HCT116 (cell line): ENCODE measurements at places on chromosomes 3 and 15.

DNA sequence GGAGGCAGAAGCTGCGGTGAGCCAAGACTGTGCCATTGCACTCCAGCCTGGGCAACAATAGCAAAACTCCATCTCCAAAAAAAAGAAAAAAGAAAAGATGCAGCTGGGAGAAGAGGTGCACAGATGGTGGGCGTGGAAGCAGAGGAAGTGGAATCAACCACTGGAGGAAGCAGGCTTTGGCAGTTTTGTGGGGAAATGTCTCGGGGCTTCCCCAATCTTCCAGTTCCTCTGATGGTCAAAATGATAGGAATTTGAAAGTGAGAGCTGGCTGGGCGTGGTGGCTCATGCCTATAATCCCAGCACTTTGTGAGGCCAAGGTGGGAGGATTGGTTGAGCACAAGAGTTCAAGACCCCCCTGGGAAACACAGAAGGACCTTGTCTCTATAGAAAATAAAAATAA lies 48.1 kb upstream of the SMAD3 start:
- H3K27me3 ChIP-seq: no peaks in the 10 kb centered on the region
- peaks cover 35% of the 10 kb centered on the region for H3K4me1 ChIP-seq
- no peak overlapping the region for H3K27ac ChIP-seq
- H3K4me3 ChIP-seq: no peak overlapping the region
- no peaks in the 10 kb centered on the region for H3K36me3 ChIP-seq

DNA sequence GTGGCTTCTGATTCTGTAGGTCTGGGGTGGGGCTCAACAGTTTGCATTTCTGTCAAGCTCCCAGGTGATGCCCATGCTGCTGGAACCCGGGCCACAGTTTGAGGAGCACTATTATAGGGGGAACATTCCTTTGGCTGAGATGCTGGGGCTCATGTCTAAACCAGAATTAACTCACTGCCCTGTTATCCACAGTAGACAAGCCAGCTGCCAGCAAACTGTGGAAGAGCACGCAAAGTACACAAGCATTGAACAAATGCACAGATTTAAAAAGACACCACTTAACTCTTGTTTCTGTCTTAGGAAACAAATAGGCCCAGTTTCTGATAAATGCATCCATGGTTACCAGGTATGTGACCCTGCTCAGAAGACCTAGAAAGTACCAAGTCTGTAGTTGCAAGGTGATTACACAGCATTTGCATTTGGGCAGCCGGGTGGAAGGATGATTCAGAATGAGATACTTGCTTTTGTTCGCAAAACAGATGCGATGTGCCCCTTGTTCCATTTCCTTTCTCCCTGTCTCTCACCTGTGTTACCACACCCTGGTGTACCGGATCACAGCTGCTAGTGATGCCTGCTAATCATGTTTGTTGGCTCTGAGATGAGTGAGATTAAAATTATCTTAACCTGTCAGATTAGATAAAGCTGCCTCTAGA lies 12.4 kb downstream of the GYG1 start:
- H3K36me3 ChIP-seq: no peaks in the 10 kb centered on the region
- no peaks in the 10 kb centered on the region for H3K27me3 ChIP-seq
- H3K4me1 ChIP-seq: no peaks in the 10 kb centered on the region
- no peak overlapping the region for H3K27ac ChIP-seq
- no peak overlapping the region for H3K4me3 ChIP-seq
- no peak for DNase-seq

DNA sequence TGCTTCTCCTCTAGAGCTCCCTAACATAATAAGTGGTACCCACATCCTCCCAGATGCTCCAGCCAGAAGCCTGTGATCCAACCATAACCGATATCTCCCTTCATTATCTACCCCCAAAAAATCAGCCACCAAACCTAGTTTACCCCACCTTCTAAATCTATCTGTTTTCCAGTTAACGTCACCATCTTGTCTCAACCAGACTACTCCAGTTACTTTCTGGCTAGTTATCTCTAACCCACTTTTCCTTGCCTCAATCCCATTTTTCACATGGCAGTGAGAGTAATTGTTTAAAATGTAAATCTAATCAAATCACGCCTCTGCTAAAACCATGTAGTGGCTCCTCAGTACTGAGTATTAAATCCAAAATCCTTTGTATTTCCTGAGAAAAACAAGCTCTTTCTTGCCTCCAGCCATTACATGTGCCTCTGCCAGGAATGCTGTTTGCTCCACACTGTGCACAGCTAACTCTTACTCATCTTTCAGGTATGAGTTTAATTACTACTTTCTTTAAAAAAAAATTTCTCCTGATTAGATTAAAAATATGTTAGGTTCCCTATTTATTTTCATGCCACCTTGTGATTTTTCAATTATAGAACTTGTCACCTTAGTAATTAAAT lies 15.4 kb downstream of the CCDC54 start:
- H3K27ac ChIP-seq: no peak overlapping the region
- no peak for DNase-seq
- H3K27me3 ChIP-seq: no peaks in the 10 kb centered on the region
- no peaks in the 10 kb centered on the region for H3K36me3 ChIP-seq
- no peak overlapping the region for H3K4me3 ChIP-seq

- DNase-seq: no peak
- H3K36me3 ChIP-seq: no peaks in the 10 kb centered on the region
- H3K27ac ChIP-seq: no peak overlapping the region
These were observed 253.8 kb upstream of the IGF1R start for GRCh38 chr15:98394546-98394945.

DNA sequence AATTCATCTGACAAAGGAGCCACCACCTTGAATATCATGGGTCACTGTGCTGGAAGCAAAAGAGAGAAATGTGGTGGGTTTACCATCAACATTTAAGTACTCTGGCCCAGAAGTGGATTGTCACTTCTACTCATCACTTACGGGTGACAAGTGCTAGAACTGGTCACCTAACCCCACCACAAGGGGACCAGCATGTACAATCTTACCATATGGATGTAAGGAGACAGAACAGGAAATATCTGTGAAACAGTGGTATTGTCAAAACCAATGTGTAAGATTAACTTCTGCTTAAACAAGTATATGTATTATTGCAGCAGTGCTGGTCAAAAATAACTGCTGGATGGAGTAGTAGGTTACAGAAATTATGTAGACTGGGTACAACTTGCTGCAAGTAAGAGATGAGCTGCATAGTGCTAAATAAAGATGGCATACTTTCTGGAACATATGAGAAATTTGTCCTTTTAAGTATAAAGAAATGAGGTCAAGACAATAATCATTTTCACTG lies 171.8 kb downstream of the POTEB3 start:
- DNase-seq: no peak
- no peaks in the 10 kb centered on the region for H3K27me3 ChIP-seq
- no peak overlapping the region for H3K27ac ChIP-seq
- no peak overlapping the region for H3K4me3 ChIP-seq
- no peaks in the 10 kb centered on the region for H3K36me3 ChIP-seq
- H3K4me1 ChIP-seq: no peaks in the 10 kb centered on the region

GRCh38 chr3:71207632-71208031 lies 375.9 kb downstream of the FOXP1 start:
- no peaks in the 10 kb centered on the region for H3K27me3 ChIP-seq
- no peak overlapping the region for H3K27ac ChIP-seq
- DNase-seq: no peak
- no peaks in the 10 kb centered on the region for H3K4me1 ChIP-seq
- H3K4me3 ChIP-seq: no peak overlapping the region
- H3K36me3 ChIP-seq: no peaks in the 10 kb centered on the region

DNA sequence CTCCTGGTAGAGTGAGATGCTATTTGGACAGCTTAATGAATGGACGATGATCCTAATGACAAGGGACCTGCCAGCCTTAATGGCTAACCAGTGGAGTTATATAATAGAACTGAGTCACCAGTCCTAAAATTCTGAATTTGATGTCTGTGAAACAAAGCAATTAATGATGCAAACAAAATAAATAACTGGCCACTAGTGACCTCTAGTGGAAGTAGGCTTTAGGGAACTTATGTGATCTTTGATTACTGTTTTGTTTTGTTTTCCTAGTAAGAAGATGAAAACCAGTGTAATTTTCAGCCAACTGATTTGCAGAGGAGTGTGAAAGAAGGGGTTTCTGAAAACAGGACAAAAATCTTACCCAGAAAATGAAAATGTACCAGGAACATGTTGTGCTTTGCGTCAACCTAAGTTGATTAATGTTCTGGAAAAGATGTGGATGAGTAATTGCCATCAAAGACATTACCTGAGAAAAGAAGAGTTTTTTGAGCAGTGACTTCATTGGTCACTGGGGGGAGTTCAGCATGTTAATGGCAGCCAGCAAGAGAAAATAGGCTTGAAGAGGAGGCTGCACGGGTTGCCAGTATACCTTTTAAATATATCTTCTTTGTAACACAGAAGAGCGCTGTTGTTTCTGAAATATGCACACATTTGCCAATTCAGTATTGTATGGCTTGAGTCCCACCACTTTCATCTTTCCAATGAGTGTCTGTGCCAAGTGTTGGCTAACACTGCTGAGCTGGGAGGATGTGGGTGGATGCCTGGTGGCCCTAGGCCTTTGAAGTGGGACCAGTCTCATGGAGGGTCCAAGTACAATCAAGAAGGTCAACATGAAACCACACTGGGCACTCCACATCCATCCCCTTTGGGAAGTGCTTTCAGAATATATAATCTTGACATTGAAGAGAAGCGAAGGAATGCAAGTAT lies 9.3 kb downstream of the VEPH1 start:
- H3K36me3 ChIP-seq: no peaks in the 10 kb centered on the region
- H3K4me1 ChIP-seq: peaks cover 1% of the 10 kb centered on the region; the same call in 1 of the 2 replicates
- peak; percentile 44 for DNase-seq
- H3K27me3 ChIP-seq: no peaks in the 10 kb centered on the region

DNA sequence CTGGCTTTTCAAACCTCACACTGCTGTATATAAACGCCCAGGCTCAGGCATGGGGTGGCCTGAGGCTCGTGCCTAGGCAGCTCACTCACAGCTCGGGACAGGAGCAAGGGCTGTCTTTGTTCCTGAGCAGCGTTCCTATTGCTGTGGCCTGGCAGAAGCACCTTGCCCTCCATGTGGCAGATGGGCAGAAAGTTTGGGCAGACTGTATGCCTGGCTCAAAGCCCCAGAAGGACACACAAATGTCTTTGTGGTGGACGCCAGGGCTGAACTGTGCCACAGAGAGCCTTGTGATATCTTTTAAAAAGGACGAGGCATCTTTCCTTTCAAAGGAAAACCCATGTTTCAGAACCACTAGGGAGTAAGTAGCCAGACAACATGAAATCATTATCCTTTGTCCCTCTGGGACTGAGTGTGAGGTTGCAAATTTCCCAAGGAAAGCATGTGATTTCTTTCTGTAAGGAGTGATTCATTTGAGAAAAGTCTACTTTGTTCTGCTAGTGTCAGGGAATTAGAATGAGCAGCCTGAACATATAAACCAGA lies 29.3 kb upstream of the UBE2E1 start:
- no peak overlapping the region for H3K27ac ChIP-seq
- H3K27me3 ChIP-seq: no peaks in the 10 kb centered on the region
- H3K4me3 ChIP-seq: no peak overlapping the region
- H3K36me3 ChIP-seq: no peaks in the 10 kb centered on the region
- H3K4me1 ChIP-seq: no peaks in the 10 kb centered on the region

GRCh38 chr3:107372506-107372905 lies 4.7 kb upstream of the CCDC54 start:
- no peak overlapping the region for H3K4me3 ChIP-seq
- no peak overlapping the region for H3K27ac ChIP-seq
- H3K36me3 ChIP-seq: no peaks in the 10 kb centered on the region
- peaks cover 3% of the 10 kb centered on the region for H3K4me1 ChIP-seq
- no peaks in the 10 kb centered on the region for H3K27me3 ChIP-seq
- DNase-seq: no peak

DNA sequence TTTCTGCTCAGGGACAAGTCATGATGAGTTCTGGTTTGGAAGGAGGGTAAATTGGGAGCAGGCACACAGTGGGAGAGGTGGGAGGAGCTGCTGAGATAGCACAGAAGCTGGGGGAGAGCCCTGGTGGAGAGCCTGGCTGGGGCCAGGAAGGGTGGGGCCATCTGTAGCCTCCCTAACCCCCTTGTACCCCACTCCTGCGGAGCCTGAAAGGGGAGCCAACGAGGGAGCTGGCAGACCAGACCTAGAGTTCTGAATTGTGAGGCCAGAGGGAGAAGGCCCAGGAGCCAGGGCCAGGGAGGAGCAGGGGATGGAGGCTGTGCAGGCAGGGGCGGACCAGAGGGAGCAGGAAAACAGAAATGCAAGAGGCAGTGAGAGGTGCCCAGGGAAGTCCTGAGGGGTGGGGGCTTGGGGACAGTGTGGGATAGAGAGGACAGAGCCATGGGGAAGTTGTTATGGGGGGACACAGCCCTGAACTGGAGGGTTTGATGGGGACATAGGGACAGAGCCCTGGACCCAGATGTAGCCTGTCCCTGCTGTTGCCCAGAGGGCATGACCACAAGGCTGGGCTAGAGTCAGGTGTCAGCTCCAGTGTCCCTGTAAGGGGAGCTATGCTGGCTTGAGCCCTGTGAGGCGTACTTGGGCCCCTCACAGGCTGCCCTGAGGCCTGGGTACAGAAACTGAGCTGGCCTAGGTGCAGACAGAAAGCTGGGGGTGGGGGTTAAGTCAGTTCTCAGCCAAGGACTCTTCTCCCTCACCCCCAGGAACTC lies 1.2 kb downstream of the TMIE start:
- no peaks in the 10 kb centered on the region for H3K27me3 ChIP-seq
- no peak overlapping the region for H3K4me3 ChIP-seq
- no peak for DNase-seq
- no peak overlapping the region for H3K27ac ChIP-seq
- peaks cover 15% of the 10 kb centered on the region for H3K4me1 ChIP-seq

- no peaks in the 10 kb centered on the region for H3K27me3 ChIP-seq
- H3K4me1 ChIP-seq: peaks cover 25% of the 10 kb centered on the region
- DNase-seq: no peak
- peaks cover 12% of the 10 kb centered on the region for H3K36me3 ChIP-seq
- H3K4me3 ChIP-seq: 0 out of 2 replicates have a peak overlapping the region, but pooled peaks have one; percentile 14
- H3K27ac ChIP-seq: peak overlapping the region; percentile 46; the same call in 1 of the 2 replicates
These were observed 36.8 kb downstream of the MTMR10 start for GRCh38 chr15:30954674-30955073.

GRCh38 chr15:23503576-23503975 lies 56.5 kb upstream of the GOLGA6L2 start:
- no peak for DNase-seq
- H3K27ac ChIP-seq: no peak overlapping the region
- H3K4me3 ChIP-seq: no peak overlapping the region
- no peaks in the 10 kb centered on the region for H3K36me3 ChIP-seq
- H3K4me1 ChIP-seq: no peaks in the 10 kb centered on the region

DNA sequence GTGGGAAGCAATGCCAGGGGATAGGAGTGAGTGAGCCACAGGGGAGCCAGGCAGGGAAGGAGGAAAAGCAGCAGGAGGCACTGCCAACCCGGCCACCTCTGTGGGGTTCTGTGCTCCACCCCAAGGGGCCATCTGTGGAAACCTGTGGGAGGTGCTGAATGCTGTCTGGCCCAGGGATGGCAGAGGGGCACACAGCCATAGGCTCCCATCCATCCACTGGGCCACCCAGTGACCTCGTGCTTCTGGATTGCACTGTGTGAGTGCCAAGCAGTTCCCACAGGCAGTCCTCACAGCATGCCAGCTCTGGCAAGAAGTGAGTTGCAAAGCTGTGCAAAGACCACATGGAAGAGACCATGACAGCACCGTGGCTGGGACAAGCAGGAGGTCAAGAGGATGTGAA lies 27.5 kb downstream of the DNAJB8 start:
- no peak overlapping the region for H3K27ac ChIP-seq
- no peak for DNase-seq
- H3K4me3 ChIP-seq: no peak overlapping the region
- H3K4me1 ChIP-seq: peaks cover 8% of the 10 kb centered on the region; the same call in 1 of the 2 replicates
- no peaks in the 10 kb centered on the region for H3K27me3 ChIP-seq

- no peak overlapping the region for H3K27ac ChIP-seq
- H3K36me3 ChIP-seq: no peaks in the 10 kb centered on the region
- no peaks in the 10 kb centered on the region for H3K4me1 ChIP-seq
- H3K27me3 ChIP-seq: no peaks in the 10 kb centered on the region
- DNase-seq: no peak
- H3K4me3 ChIP-seq: no peak overlapping the region
These were observed 315.1 kb downstream of the STXBP5L start for GRCh38 chr3:121223116-121223515.
